ENCODE measurements at places on chromosomes 7 and 10.

GRCh38 chr7:105337529-105337928 is 51.2 kb downstream of the SRPK2 start:
- DNase-seq = no peak

GRCh38 chr10:132055616-132056015 is 10.1 kb upstream of the JAKMIP3 start:
- no peak for DNase-seq

- DNase-seq = peak; percentile 48
Observed at GRCh38 chr7:44384586-44385433, 59.4 kb upstream of the CAMK2B start.

- DNase-seq = no peak
Observed at GRCh38 chr7:101924171-101924570, 106.7 kb downstream of the CUX1 start.

DNA sequence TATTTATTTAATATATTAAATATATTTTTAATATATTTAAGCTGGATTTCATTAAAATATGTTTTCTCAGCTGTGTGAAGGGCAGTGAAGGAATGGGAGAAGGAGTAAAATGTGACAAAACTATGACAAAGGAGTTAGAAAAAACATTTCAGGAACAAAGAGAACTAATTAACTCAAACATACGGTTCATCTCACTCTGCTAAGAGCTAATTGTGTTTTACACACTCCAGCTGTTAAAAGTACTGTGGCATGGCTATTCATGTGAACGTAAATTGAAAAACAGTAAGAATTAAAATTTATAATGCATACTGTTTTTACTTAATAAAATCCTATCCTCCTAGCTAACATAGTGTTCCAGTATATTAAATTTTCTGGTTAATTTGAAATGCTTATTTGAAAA is 262.5 kb upstream of the GNAI1 start:
- DNase-seq = no peak

DNA sequence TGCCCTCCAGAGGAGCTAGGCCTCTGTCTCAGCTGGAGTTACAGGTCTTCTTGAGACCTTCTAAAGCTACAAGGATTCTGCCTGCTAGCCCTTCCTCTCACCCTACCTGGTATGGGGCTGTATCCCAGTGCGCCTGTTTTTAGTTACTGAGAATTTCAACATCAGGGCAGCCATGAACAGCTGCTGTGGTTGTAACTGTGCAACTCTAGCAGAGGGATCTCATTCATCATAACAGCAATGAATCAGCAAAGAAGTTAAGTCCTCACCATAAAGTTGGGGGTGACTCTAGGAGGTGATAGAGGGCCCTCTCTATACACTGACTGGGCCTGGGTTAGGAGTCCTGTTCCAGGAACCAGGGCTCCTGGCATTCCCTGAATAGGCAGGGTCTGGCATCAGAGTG is 14.0 kb upstream of the CDH23 start:
- no peak for DNase-seq

GRCh38 chr10:10685566-10685965 is 332.1 kb upstream of the CELF2 start:
- DNase-seq = no peak

DNA sequence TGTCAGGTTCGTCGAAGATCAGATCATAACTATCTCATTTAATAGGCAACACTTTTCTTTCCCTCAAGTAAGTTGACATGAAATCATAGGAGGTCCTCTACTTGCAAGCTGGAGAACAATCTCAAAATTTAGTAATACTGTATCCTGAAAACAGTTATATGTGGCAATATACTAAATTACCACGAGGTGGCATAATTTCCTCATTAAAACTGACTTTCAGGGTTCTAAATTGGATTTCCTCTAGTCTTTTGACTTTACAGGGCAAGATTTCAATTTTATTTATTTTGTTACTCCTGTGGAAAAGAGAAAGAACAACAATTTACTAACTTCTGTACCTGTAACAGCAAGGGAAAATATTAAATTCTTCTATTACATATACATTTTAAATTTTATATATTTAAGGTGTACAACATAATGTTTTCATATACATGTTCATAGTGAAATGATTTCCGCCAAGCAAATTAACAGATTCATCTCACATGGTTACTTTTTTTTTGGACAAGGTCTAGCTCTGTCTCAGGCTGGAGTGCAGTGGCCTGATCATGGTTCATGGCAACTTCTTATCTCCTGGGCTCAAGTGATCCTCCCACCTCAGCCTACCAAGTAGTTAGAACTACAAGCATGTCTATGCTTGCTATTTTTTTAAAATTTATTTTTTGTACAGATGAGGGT is 53.4 kb upstream of the CYP2C18 start:
- no peak for DNase-seq

- no peak for DNase-seq
Observed at GRCh38 chr7:139118805-139119485, 9.4 kb upstream of the ZC3HAV1 start.

GRCh38 chr10:17386616-17387075 is 67.7 kb downstream of the ST8SIA6 start:
- DNase-seq = peak; percentile 97

- no peak for DNase-seq
Observed at GRCh38 chr7:135562720-135563119, 5.0 kb downstream of the NUP205 start.

DNA sequence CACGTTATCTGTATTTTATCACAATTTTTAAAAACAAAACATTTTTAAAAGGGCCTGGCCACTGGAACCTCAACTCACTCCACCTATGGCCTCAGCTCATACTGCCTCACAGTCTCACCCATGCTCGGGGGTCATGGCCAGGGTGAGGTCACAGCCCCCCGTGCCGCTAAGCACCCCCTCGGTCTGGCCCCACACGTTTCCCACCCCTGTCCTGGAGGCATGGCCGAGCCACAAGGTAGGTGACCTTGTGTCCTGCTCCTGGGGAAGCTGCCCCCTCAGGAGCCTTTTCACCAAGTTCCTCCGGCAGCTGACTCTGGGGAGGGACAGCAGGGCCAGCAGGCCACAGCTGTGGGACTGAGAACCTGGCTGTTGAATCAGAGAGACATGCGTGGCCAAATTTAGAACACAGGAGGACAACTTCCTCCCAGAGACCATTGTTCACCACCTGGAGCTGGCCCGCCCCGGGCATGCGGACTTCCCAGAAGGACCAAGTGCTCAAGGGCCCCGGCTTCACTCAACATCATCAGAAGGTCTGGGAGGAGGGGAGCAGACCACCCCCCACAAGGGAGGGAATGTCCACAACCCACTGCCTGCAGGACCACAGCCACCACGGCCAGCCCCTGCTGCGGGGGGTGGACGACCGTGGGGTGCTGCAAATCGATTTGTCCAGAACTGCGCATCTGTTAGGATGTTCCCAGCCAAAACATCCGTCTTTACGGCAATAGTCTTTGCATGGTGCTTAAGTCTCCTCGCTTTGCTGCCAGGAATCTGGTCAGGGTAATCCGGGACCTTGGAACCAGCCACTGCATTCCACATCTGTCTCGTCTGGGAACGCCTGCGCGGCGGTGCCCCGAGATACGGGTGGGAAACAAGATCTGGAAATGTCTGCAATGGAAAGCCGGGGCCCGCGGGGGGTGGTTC is 48.6 kb upstream of the PDGFA start:
- no peak for DNase-seq

- no peak for DNase-seq
Observed at GRCh38 chr10:110691139-110691538, 47.0 kb downstream of the RBM20 start.

- DNase-seq = peak; percentile 79
Observed at GRCh38 chr10:12042409-12042796, 206 bp downstream of the UPF2 start.

- no peak for DNase-seq
Observed at GRCh38 chr7:115475761-115476385, 554.0 kb downstream of the MDFIC start.

DNA sequence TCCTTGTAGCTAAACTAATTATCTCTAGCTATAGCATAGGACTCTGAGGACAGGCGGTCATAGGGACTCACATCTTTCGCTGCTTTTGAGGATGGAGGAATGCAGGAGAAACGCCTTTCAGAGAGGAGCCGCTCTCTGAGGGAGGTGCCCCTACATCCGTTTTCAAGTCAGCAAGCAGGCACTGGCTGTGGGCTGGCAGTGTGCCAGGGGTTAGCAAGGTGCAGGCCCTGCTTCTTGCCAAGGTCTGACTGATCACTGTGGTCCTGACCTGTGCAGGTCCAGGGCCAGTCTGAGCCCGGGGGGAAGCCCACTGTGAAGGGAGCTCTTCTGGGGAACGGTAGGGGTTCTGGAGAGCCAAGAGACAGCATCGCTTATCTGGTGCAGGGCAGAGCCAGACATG is 89.4 kb downstream of the SH3PXD2A start:
- DNase-seq = no peak

- DNase-seq = no peak
Observed at GRCh38 chr10:120666308-120666707, 184.9 kb upstream of the WDR11 start.

DNA sequence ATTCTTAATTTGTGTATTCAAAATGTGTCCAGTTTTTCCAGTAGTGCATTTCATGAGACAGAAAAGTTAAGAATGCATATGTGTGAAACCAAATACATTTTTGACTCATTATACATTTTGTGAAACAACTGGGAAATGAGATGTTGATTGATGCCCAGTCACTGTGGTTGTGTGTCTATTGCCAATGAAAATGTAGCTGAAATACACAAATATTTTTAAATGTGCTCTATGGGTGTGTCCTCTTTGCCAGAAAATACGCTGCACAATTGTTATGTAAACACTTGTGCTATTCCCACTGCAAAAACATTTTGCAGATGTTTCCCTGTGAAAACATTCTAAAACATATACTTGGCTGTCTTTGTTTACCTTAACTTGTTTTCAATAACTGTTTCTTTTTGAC is 395.2 kb downstream of the TFEC start:
- DNase-seq = no peak

- no peak for DNase-seq
Observed at GRCh38 chr7:101747879-101748345, 69.5 kb upstream of the CUX1 start.

DNA sequence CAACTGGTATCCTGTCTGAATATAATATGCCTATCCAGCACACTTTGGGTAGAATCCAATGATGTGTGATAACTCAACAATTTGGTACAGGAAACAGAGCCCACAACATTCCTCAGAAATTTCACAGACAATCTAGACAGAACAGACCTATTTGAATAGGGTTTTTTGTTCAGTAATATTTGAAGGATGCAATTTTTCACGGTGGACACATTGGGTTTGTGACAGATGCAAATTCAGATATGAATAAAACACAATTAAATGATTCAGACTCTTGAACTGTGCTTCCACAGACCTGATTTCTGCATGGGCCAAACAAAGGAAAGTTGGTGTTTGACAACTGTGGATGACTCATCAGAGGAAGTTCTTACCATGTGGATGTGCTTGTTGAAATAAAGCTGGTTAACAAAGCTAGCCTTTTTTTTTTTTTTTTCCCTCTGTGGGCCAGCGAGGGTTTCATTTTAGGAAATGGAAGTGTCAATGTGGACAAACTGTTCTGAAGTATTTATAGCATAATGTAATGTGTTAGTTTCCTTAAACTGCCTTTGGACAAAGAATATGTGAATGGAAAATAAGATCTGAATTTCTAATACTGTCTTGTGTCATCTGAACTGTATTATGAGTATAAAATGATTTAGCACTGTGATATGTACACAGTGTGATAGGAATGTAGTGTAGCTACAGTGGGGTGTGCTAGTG is 43.2 kb upstream of the FAM133B start:
- no peak for DNase-seq

GRCh38 chr7:13998866-13999265 is 9.4 kb upstream of the ETV1 start:
- no peak for DNase-seq

- no peak for DNase-seq
Observed at GRCh38 chr10:119153661-119154060, 11.9 kb downstream of the SFXN4 start.

- no peak for DNase-seq
Observed at GRCh38 chr7:30683306-30683705, 1.1 kb upstream of the CRHR2 start.

DNA sequence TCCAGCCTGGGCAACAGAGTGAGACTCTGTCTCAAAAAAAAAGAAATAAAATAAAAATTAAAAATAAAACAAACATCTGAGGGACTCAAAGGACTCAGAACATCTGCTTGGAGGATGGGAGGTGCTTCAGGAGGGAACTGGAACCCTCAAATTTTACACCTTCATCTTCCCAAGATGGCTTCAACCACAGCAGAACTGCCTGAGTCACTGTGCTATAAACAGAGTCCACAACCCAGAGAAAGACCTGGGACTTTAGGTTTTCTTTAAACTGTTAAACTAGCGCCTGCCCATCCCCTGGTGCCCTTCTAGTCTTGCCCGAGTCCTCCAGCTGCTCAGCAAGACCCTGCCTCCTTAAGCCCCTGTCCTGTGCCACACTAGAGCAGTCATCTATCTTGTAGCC is 40.8 kb downstream of the RGS10 start:
- no peak for DNase-seq

DNA sequence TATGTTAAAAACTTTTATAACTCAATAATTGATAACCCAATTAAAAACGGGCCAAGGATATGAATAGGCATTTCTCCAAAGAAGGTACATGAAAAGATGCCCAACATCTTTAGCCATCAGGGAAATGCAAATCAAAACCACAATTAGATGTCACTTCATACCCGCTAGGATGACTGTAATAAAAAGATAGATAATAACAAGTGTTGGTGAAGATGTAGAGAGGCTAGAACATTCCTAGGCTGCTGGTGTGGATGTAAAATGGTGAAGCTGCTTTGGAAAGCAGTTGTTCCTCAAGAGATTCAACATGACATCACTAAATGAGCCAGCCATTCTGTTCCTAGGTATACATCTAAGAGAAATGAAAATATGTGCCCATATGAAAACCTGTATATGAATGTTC is 35.6 kb downstream of the CAMK1D start:
- no peak for DNase-seq

- no peak for DNase-seq
Observed at GRCh38 chr7:115267503-115267902, 345.6 kb downstream of the MDFIC start.

GRCh38 chr10:122931088-122931906 is 20.9 kb downstream of the FAM24A start:
- no peak for DNase-seq

DNA sequence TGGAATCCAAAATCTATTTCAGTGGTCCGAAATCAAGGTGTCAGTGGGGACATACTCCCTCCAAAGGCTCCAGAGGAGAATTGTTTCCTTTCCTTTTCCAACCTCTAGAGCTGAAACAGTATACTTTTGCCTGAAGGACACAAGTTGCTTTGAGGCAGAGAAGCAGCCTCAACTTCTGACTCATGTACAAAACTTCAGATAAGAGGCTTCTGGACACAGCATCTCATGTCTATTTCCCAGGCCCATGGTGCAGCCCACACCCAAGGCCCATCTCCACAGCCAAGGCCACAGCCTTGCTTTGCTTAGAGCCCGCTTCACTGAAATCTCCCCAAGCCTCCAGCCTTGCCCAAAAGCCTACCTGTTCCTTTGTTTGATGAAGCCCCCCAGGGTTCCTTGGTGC is 68.9 kb downstream of the ZNF467 start:
- no peak for DNase-seq

- DNase-seq = no peak
Observed at GRCh38 chr7:50555594-50556140, 9.5 kb downstream of the DDC start.

- no peak for DNase-seq
Observed at GRCh38 chr7:28440055-28440601, 27.8 kb downstream of the CREB5 start.

Data from sciatic nerve (tissue), 2 donors.